ENCODE measurements at places on chromosomes 16 and 17. TPM values are rescaled to one million over a fixed set of nuclear protein-coding genes. Genes with fewer than 3 reads are reported as not detected.
A peak's percentile ranks its signal among the peaks of the same experiment; 100 is the strongest.

The KRTAP9-8 gene
- total RNA-seq: not detected

The CFAP119 gene
- 5.2 TPM for total RNA-seq

The SOCS3 gene
- total RNA-seq: 39.3 TPM

The EVPLL gene
- not detected for total RNA-seq

GRCh38 chr16:22324787-22325597, 27.8 kb downstream of the POLR3E start:
- DNase-seq: no peak

GRCh38 chr16:80623376-80623775, 82.6 kb downstream of the DYNLRB2 start:
- peak; percentile 64 for DNase-seq

DNA sequence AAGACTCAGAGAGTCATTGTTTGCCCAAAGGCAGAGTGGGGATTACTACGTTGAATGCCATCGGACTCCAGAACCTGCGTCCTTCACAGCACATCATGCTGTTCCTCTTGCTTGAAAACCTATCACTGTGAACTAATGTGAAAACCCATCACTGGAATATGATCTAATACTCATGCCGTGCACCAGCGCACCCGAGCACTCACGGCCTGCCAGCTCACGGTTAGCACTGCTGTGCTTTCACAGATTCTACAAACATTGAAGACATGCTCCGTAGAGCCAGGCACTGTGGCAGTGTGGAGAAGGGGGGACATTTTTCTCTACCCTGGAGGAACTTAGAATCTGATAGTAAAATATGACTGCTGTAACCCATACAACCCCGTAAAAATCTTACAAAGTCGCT, 350.4 kb downstream of the C16orf95 start:
- no peak for DNase-seq

GRCh38 chr16:54173490-54173889, 113.1 kb downstream of the IRX3 start:
- no peak for DNase-seq

DNA sequence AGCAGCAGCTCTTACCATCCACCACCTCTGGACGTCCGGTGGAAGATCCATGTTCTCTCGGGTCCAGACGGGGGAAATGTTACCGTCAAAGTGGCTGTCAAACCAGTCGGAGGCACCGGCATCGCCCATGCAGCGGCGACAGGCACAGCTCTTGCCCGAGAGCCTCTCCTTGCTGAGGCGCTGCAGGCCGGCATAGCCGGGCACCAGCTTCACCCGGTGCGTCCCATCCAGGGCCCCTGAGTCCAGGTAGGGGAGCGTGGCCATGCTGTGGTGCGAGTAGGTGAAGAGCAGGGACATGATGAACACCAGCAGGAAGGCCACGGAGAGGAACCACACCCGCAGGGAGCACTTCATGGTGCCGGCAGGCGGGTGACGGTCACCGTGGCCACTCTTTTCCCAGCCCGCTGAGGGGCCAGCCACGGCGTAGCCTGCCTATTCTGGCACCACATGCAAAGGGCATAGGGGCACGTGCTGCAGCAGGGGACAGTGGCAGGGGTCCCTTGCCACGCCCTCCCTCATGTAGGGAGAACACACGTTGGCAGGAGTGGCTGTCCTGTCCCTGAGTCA, 40.6 kb downstream of the ST3GAL2 start:
- no peak for DNase-seq

DNA sequence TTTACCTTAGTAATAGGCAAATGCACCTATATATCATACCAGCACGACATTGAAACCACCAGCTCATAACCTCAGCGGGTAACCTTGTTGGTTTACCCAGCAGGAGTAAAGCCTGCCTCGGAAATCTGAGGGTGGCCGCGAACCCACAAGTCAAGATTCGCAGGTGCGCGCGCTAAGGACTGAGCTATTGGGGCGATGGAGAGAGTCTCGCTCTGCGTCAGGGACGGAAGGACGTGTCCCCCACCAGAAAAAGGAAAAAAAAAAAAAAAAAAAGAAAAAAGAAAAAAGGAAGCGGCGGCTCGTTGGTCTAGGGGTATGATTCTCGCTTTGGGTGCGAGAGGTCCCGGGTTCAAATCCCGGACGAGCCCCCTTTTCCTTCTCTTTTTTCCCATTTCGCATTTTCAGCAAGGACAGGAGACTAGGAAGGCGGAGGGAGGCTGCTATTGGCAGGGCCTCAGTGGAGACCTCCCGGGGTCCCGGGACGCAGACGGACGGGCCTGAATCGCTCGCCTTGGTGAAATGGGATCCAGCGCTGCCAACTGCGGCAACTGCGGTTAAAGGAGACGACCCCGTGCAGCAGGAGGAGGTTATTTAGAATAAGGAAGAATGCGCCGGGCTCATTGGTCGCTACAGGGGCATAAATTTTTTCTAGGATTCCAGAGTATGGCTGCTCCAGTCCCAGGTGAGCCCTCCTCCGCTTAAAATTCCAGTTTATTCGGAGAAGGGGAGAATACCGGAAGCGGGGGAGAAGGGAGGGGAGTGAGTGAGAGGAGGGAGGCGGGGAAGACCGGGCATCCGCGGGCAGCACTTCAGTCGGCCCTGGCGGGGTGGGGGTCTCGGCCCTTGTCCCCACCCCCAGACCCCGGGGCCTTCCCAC, at the start of gene OR1F1:
OR1F1 (plus strand) TSS at position 407 of the 877 bp plus-strand sequence.
- DNase-seq: peak; percentile 77

GRCh38 chr17:34276826-34277225, 6.8 kb downstream of the CCL7 start:
- no peak for DNase-seq

DNA sequence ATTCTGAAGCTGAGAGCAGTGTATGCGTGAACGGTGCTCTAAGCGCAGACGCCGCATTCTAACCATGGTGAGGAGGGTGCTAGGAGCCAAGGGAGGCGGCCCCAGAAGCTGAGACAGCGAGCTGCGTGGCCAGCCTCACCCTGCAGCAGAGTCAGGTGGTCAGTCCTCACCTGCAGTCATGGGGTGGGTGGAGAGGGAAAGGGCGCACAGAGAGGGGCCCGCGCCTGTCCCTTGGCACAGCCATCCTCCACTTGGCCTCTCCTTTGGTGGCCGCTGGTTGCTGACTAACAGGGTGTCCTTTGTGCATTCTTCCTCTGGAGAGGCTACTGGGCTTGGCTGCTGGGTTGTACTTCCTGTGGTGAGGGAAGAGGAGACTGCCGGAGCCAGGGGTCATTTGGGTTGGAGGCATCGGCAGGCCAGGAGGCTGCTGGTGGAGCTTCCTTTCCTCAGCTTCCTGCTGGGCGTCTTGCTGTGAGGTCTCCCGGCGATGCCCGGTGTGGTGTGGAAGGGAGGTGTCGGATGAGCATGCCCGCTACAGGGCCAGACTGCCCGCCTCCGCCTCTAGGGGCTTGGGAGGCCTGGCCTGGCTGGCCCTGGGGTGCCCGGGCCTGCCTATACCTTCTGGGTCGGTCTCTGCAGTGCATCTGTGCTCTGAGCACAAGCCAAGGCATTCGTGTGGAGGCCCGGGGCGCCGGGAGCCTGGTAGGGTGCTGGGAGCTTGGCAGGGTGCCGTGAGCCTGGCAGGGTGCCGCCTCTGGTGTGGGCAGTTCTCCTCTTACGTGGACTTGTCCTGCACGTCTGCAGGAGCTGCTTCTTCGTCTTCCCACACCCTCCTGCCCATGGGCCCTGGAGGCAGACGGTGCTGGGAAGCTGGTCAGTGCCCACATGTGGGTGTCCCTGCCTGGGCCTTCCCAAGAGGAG, 17.4 kb downstream of the RNF213 start:
- peak; percentile 50 for DNase-seq

- DNase-seq: peak; percentile 83
Measured at GRCh38 chr17:5437721-5438317, 1.1 kb downstream of the C1QBP start.

Measured in M059J (cell line).